Activated CD8-positive, alpha-beta memory T cell treated with anti-CD3 and anti-CD28 coated beads for 1 hour (primary cell): ENCODE measurements at places on chromosomes 1 and 21.
A peak's percentile ranks its signal among the peaks of the same experiment; 100 is the strongest.

DNA sequence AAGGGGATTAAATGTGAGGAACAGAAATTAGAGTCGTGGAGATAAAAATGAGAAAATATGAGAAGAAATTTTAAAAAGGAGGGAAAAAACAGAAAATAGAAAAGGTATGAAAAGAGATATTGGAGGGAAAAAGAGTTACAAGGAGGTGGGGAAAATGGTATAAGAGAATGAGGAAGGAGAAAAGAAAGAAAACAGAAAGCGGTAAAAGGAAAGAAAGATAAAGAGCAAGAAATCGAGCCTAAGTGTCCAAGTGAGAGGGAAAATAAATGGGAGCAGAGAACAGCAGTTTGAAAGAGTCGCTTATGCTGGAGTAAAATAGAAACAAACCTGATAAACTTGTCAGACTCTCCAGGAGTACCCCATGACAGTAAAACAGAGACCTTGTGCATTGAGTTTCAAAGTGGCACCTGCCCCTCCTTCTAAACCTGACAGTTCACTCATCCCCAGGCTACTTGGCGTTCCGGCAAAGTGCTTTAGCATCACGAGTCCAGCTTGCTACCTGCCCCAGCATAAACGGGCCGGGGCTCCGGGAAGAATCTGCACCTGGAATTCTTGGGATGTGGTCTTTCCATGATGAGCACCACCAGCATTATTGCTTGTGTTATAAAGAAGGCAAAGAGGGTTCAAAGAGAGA lies 585 bp downstream of the NEGR1 start:
- DNase-seq = no peak

- no peak for DNase-seq
These were observed 1048.7 kb downstream of the ADGRL2 start for GRCh38 chr1:82849460-82849859.

GRCh38 chr1:201218409-201218808 lies 27.8 kb downstream of the IGFN1 start:
- DNase-seq = no peak

DNA sequence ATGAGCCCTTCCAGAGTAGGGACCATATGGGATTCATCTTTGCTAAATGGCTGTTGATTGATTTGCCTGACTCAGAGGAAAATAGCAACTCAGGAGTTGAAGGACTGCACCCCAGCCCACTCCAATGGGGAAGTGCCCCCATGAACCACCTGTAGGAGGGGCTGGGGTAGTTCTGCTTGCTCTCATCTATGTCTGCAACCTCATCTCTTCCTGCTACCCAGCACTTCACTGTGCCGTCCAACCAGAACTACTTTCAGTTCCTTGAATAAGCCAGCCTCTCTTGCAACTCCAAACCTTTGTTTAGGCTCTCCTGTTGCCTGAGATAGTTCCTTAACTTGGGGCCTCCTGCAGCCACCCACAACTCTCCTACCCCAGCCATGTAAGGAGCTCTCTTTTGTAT lies 26.6 kb downstream of the BEND5 start:
- DNase-seq = no peak

DNA sequence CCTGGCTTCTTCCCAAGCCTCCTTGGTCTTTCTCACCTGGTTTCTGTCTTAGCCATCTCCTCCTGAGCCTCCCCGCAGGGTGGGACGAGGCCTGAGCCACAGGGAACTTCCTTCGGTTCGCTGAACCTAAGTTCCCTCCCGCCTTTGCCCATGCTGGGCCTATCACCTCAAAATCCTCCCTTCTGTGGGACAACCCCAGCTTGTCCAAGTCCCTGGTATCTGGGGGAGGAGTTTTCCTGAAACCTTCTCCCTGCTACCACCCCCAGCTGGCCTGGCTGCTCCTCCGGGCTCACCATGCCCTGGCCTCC lies 27.7 kb upstream of the VPS13D start:
- DNase-seq = no peak

- DNase-seq = no peak
These were observed 3.9 kb upstream of the OLFML3 start for GRCh38 chr1:113975211-113975895.

GRCh38 chr1:224201383-224201782 lies 18.3 kb downstream of the DEGS1 start:
- no peak for DNase-seq

DNA sequence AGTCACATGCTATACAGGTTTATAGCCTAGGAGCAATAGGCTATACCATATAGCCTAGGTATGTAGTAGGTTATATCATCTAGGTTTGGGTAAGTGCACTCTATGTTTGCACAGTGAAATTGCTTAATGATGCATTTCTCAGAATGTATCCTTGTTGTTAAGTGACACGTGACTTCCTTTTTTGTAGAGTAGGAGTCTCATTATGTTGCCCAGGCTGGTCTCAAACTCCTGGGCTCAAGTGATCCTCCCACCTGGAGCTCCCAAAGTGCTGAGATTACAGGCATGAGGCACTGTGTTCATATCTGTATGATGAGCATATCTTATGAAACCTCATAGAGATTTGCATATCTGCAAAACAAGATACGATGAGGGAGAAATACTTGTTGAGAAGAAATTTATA lies 13.8 kb upstream of the ABCB10 start:
- DNase-seq = no peak

GRCh38 chr1:23177438-23178380 lies 9.1 kb upstream of the LUZP1 start:
- peak; percentile 27 for DNase-seq

DNA sequence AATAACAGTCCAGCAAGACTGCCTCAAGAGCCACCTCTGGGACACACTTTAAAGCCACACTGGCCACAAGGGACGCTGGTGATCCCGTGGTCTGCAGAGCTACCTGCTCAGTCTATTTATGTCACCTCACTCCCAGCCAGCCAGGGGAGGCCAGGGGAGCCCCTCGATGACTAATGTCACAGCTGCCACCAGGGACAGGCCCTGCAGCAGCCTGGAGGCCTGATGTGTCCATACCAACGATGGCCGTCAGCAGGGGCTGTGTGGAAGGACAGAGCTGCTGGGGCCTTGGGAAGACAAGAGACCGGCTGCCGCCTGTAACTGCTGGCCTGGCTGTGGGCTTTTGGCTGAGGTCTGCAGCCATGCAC lies 71.0 kb downstream of the SIK1 start:
- DNase-seq = no peak

- no peak for DNase-seq
These were observed 864.3 kb upstream of the ADAMTS5 start for GRCh38 chr21:27831177-27831576.

- DNase-seq = no peak
These were observed 26.9 kb downstream of the SORT1 start for GRCh38 chr1:109370712-109371340.

GRCh38 chr1:229141689-229142377 lies 129.1 kb upstream of the RAB4A start:
- no peak for DNase-seq

DNA sequence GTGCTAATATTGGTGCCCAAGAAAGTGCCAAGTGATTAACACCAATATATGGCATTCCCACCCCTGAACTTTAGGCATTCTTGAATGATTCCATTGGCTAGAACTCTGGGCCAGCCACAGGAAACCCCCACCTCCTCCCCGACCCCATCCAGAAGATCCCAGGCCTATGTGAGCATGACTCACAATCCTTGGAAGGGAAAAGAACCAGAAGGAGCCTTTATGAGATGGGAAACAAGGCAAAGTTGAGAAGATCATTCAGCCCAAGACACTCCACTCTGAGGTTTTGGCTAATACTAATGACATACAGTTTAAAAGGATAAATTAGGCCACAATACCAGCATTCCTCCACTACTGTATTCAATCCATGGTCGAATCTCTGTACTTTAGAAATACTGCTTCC lies 21.8 kb downstream of the ELK4 start:
- no peak for DNase-seq

DNA sequence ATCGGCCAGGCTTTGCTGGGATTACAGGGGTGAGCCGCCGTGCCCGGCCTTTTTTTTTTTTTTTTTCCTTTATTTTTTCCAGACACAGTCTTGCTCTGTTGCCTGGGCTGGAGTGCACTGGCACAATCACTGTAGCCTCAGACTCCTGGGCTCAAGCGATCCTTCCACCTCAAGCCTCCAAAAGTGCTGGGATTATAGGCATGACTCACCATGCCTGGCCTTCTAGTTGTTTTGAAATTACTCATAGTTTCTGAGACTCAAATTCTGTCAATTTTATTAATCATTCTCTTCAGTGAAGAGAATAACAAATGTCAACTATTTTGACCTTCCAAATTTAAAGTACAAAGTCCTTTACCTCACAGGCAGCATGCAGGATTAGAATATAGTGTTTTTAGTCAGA lies 374.5 kb downstream of the PLA2G4A start:
- DNase-seq = no peak

GRCh38 chr1:39539252-39539790 lies 37.3 kb downstream of the PABPC4 start:
- DNase-seq = peak; percentile 21

- no peak for DNase-seq
These were observed 24.2 kb downstream of the PCSK9 start for GRCh38 chr1:55063577-55063942.

DNA sequence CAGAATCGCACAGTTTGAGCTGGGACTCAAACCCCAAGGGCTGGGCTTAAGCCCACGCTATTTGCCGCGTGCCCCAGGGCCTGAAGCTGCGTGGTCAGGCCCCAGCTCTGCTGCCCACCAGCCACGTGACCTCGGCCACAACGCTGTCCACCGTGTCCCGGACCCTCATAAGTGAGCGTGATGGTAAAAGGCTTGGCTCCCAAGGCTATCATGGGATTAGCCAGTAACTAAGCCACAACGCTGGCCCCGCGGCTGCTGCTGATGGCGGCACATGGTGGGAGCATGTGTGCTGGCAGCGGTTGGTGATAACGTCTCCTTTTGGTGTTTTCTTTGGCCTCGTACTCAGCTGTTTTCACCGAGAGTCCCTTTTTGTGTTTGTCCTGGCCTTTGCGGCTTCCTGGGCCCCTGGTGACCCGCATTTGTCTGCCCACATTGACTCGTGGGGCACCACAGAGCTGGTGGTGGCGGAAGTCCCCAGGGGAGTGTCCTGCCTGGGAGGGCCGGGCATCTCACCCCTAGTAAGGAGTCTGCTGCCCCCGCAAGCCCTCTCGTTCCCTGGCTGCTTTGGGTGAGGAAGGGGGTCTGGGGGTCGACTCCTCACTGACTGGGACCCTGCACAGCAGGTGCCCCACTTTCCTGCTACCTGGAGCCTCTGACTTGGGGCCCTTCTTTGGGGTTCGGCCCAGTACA lies 29.3 kb downstream of the PRKCZ start:
- DNase-seq = no peak

GRCh38 chr1:27789540-27790041 lies 16.6 kb downstream of the STX12 start:
- DNase-seq = no peak

DNA sequence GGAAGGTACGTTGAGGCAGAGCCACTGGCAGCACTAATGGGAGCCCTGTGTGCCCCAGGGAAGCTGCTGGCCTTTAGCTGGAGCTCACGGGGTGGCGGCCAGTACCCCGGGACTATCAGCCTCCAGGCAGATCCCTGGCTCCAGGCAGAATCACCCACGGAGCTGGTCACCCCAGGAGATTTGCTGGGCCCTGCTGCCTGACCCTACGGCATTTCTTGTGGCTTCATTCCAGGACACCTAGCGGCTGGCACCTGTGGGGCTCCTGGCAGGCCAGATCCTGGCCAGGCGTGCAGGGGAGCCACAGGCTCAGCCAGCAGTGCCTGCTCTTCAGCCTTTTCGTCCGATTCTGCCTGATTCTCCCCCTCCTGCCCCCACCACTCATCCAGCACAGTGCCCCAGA lies 7.1 kb downstream of the PADI1 start:
- DNase-seq = no peak

DNA sequence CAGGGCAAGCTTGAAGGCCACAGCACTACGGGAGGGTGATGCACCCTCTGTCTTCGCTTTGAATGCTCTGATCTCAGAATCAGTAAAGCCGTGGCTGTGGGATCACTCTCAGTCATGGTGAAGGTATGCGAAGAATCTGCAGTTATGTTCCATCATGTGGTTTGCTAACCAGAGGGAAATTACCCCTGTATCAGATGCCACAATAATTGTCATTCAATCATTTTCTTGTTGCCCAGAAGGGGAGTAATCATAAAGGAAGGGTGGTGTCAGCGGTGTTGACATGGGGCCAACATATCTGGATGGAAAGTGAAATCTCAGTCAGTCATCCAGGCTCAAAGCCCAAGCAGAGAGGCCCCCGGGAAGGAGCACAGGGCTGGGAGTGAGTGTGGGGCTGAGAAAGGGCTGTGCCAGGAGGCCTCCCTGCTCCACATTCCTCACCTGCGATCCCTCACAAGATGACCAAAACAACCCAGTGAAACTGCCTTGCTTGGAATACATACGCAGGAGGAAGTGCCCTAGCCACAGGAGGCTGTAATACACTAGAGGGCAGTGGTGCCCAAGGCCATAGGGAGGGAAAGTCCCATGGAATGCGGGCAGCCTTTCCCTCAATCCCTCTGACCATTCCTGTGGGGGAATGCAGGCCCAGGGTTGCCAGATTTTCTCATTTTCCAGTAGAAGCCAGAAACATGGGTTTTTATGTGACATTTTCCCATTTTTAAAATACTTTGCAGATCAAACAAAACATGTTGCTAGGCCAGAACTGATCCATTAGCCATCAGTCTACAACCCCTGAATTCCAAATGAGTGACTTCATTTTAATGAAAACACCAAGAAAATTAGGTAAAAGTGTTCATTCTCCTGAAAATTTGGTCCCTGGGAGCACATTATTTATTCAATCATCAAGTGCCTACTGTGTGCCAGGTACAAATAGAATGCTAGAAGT lies 95.7 kb upstream of the VANGL1 start:
- no peak for DNase-seq

DNA sequence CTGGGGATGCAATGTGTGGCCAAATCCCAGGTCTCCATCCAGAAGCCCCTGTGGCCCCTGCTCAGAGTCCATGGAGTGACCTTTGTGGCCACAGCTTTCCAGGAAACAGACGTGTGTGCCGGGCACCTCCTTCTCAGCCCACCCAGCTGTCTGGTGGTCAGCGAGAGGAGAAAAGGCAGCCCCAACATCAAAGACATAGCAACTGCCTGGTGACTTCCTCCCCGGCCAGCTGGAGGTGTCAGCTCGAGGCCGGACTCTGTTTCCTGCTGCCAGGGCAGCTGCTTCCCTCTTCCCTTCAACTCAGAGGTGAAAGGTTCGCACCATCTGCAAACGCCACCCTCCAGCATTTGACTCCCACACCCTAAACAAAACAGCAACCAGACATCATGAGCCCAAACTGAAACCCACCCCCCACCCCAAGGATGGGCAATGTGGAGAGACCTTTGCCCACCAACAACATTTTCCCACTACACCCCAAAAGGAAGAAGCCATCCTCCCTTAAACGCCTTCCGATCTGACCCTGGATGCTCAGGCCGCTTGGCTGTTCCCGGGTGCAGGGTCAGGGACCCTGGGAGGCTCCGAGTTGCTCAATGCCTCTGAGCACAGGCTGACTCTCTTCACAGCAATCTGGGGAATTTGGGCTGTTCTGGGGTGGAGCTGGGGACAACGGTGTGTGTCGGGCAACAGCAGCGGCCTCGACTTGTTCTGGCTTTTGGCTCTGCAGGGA lies 162.3 kb downstream of the PSMG1 start:
- no peak for DNase-seq

GRCh38 chr1:164685266-164686035 lies 126.5 kb downstream of the PBX1 start:
- no peak for DNase-seq
